Stimulated activated CD4-positive, alpha-beta T cell treated with anti-CD3 and anti-CD28 coated beads, Interleukin-1b, Interleukin-23, amount 100 ng/mL, for 1 hour (primary cell): ENCODE measurements at places on chromosomes 6 and 20.

DNA sequence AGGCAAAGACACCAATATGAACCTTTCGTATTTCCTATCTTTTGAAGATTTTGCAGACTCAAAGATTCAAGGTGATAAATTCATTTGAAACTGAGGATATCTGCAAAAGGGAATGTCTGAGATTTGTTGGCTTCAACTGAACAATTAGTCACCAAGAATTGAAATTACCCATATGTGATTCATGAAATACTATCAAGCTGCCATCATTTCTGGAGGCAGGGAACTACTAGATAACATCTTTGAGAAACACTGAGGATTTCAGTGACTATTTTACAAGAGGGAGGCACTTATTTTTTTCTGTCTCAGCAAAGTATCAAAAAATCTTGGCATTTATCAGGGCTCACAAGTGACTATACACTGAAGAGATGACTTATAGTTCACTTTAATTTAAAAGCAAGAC is 39.8 kb upstream of the MMS22L start:
- DNase-seq, result no peak

GRCh38 chr6:37368961-37369320 is 15.2 kb downstream of the RNF8 start:
- no peak for DNase-seq

DNA sequence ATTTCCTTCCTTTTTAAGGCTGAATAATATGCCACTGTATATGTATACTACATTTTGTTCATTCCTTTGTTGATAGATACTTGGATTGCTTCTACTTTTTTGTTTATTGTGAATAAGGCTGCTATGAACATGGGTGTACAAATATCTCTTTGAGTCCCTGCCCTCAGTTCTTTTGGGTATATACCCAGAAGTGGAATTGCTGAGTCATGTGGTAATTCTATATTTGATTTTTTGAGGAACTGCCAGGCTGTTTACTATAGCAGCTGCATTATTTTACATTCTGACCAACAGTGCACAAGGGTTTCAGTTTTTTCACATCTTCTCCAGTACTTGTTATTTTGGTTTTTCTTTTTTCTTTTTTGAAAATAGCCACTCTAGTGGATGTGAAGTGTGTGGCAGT is 34.1 kb downstream of the CDS2 start:
- no peak for DNase-seq

GRCh38 chr20:54200487-54201267 is 7.2 kb upstream of the PFDN4 start:
- DNase-seq, result no peak

- DNase-seq, result no peak
These were observed 100.0 kb downstream of the CRYBG1 start for GRCh38 chr6:106460481-106460880.

DNA sequence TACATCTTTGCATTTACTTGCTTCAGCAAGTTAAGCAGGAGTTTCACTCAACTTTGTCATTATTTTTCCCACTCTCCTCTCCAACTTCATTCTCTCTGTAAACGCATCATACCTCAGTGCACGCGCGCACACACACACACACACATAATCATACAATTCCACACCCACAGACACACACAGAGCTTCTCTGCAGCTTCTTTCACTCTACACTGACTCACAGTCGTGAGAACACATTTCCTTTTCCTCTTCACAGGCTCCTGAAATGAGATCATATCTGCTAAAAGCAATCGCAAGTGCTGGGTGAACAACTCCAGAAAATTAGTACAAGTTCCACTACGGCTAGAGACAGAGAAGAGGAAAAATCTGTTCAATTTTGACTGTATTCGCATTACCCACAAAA is 215.4 kb downstream of the PTPRT start:
- no peak for DNase-seq

GRCh38 chr6:111951497-111952085 is 78.3 kb upstream of the FYN start:
- no peak for DNase-seq

- no peak for DNase-seq
These were observed 686.9 kb upstream of the ID4 start for GRCh38 chr6:19150307-19150706.

GRCh38 chr6:251920-252319 is 40.4 kb upstream of the DUSP22 start:
- DNase-seq, result no peak

- DNase-seq, result no peak
These were observed 437.6 kb downstream of the PRKN start for GRCh38 chr6:162289972-162290371.

DNA sequence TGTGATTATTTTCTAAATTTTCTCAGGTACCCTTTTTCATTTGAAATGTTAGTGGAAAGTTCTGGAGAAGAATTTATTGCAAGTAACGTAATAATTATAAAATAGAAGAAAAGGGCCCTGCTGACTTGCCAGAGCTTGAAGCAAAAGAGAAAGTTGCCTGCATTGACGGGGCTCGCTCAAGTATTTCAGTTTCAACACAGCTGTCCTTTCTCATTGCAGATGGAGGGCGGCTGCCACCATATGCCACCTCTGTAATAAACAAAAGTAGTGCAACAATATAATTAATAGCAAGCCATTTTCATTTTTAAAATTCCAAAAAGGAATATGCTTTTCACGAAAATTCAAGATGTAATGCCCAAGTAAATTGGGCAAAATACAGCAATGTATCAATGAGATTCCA is 246.2 kb downstream of the PACRG start:
- DNase-seq, result no peak

DNA sequence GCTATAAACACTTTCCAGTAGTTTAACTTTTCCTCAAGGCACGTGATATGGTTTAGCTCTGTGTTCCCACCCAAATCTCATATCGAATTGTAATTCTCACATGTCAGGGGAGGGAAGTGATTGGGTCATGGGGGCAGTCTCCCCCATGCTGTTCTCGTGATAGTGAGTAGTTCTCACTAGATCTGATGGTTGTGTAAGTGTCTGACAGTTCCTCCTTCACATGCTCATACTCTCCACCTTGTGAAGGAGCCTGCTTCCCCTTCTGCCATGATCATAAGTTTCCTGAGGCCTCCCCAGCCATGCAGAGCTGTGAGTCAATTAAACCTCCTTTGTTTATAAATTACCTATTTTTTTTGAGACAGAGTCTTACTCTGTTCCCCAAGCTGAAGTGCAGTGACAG is 127.9 kb downstream of the DTNBP1 start:
- no peak for DNase-seq

DNA sequence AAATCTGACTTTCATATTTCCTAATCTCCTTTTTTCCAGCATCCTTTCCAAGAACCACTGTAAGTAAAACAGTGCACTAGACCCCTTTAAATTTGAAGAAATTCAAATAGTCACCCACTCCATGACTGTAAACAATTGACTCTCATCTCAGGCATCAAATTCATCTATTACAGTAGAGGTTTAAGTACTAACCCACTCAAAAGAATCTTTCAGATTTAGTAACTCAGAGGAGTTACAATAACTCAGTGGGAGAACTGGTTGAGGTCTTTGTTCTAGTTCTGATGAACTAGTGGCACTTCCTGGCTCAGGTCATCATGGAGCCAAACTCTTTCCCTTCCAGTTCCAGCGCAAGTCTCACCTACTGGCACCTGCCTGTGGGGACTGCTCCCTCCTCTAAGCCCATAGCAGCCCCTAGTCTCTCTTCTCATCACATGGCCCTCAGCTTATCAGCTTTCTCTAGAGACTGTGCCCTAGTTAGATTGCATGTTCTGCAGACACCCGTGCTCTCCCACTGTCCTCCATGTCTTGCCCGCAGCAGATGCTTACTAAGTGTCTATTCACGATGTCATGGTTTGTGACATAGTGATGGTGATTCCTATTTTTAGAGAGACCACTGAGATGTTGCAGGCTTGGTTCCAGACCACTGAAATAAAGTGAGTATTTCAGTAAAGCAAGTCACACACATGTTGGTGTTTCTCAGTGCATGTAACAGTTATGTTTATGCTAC is 196.2 kb downstream of the TBC1D7 start:
- DNase-seq, result no peak

GRCh38 chr6:138310821-138311220 is 66.9 kb upstream of the SMIM28 start:
- DNase-seq, result no peak

- no peak for DNase-seq
These were observed 184.2 kb upstream of the BMP2 start for GRCh38 chr20:6583134-6583738.

- DNase-seq, result no peak
These were observed at the start of gene ARHGAP40 for GRCh38 chr20:38601216-38602184. Gene ARHGAP40, plus strand, starts transcription at chr20:38601809.

DNA sequence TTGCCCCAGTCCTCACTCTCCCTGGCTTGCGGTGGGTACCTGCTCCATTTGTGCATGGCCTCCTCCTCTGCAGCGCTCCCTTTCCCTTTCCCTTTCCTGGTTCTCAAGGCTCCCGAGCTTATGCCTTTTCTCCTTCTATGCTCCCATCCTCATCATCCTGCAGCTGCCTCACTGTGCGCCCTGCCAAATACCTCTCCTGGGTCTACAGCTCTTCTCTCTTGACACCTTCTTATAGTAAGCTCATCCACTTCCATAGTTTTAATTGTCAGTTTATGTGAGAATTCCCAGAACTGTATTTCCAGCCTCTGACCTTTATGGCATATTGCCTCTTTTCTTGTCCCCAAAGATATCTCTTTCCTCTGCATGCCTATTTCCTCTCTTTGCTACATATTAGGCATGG is 5.9 kb downstream of the ADGRF5 start:
- no peak for DNase-seq

GRCh38 chr6:36323062-36323461 is 13.6 kb downstream of the BNIP5 start:
- no peak for DNase-seq

DNA sequence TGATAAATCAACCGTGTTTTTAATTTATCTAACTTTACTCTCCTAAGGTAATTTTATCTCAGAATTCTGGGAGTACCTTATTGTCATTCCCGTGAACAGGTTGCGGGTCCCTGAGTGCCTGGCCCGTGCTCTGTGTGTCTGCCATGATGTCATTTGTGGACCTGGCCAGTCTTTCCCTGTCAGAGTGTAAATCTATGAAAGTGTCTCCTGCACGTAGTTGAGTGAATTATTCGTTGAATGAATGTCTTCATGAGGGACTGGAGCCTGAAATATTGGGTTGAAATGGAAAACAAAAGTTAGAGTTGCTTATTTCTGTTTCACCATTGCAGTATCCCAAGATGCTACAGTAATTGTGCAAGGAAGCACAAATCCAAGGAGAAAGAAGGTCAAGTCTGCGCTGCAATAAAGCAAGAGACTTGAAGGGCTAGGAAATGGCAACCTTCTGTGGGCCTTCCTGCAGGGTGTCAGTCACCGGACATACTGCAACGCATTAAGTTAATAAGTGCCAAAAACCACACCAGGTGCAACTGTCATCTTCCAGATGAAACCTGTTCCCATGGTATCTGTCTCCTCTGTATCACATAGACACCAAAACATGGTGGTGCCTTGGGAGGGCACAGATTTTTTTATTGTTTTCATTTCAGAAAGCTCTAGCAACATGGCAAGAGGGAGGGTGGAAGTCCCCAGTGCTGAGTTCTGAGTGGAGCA is 135.5 kb downstream of the ZDHHC14 start:
- DNase-seq, result no peak

GRCh38 chr6:109314313-109314712 is 68.0 kb downstream of the CD164 start:
- no peak for DNase-seq
